ENCODE measurements at places on chromosomes 16 and 17.

DNA sequence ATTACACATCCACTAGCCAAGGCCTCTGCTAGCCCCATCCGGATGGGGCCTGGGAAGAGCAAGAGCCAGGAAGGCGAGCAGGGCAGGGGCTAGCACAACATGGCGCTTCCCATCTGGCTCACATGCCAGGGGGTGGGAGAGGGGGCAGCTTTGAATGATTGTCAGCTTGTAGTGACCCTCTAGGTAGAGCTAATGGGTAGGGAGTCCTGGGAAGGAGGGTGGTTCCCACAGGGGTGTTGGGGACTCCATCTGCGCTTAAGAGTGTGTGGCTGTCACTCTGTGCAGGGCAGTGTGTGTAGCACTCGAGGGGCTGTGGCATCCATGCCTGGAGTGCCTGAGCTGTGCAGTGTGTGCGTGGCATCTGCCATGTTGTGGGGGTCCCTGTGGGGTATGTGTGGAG is 24.5 kb downstream of the ARHGAP23 start:
- no peak for DNase-seq

- DNase-seq, result no peak
These were observed 70.2 kb downstream of the CCDC182 start for GRCh38 chr17:57674894-57675293.

GRCh38 chr17:37131669-37132611 is 183.2 kb downstream of the AATF start:
- no peak for DNase-seq

- no peak for DNase-seq
These were observed 65.1 kb upstream of the HAS3 start for GRCh38 chr16:69040144-69040909.

DNA sequence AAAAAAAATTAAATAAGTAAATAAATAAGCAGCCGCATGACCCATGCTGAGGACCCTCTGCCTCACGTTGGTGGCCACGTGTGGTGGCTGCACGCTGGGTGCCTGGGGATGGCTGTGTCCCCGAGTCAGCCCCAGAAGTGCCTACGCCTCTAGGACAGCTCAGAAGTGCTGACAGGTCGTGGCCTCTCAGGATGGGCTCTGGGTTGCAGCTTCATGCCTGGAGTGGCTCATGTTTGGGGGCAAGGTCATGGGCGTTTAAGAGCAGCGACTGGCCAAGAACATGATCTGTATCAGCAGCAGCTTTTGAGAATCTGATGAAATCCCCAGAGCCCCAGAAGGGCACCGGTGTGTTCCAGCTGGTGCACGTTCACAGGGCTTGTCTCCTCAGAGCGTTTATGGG is 26.8 kb upstream of the CAPN15 start:
- DNase-seq, result no peak

DNA sequence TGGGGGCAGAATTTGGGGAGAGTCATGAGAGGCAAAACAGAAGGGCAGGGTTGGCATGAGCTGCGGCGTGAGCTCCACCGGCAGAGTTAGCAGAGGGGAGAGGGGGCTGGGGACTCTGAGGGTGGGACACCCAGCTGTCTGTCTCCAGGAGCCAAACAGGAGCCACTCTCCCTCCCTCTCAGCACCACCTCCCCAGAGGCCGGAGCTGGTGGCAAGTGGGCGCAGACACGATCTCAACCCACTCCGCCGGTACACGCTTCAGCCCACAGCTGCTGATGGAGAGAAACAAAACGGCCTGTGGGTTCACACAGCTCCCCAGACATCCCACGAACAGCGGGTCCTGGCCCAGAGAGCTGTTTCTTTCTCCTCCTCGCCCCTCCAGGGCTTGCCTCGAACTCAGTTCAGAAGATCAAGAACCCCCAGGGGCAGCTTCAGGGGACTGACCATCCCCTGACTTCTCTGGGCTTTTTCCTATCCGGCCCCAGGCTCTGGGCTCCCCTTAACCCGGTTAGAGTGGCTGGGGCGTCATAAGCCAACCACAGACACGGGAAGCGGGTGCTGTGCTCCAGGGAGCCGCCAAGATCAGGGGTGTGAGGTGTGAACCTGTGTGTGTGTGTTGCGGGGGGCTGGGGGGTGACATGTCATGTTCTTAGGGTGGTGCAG is 7.6 kb downstream of the RHBDF2 start:
- DNase-seq, result no peak

DNA sequence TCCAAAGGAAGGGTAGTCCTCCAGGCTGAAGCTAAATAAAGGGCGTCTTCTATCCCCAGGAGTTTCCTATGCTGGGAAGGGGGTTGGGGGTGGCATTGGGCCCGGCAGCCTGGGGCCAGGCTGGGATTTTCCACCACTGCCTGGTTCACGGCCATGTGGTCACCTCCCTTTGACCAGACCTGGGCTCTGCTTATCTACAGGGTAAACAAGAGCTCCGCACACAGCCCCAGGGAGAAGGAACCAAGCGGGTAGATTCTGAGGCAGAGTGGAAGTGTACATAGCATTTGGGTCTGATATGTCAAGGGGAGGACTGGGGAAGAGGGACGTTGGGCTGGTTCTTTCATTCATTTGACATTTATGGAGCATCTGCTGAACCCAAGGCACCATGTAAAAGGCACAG is 27.2 kb upstream of the TMEM220 start:
- no peak for DNase-seq

- DNase-seq, result no peak
These were observed 3.9 kb upstream of the KCNH6 start for GRCh38 chr17:63519116-63519881.

DNA sequence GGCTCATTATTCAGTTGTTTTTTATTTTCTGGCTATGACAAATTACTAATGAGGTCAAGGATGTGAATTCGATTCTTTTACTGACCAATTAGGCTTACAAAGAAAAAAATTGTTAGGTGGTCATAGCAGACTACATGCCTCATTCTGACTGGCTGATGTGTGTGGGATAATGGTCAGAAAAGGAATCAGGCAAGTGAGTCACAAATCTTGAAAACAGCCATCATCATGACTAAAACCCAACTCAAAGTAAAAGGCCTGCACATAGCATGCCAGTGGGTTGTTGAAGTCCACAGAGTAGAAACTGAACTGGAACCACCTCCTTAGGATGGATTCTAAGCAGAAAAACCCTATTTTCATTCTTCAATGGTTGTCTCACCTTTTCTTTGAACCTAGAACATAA is 8.6 kb downstream of the RPGRIP1L start:
- DNase-seq, result no peak

GRCh38 chr16:86371083-86371803 is 139.1 kb upstream of the FOXF1 start:
- DNase-seq, result no peak

DNA sequence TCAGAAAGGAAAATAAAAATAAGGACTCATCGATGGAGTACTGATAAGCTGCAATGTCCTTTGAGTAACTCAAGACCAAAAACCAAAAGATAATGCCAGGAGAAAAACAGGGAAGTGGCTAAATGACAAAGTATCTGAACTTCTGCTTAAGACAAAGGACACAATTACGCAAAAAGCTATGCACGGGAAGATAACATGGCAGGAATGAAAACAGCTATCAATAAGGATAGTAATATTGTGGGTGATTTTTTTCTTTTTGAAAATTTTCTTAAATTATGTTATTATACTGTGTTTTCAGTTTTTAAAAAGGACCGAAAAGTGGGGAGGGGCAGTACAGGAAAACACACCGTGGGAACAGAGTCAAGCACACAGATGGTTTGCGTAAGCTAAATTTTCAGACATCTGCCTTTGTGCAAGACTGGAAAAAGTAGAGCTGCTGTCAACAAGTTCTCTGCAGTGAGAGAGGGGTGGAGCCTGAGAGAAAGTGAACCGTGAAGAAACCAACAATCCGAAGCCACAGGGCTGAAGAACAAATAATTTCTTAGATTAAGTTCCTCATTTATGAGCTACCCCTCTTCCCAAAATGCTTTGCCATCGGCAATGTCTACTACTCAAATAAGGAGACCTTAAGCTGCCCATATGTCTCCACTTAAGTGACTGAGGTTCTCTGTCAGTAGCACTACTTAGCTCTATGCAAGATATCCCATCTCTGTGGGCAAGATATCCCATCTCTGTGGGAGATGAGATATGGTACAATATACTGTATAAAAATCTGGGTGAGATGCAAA is 99.9 kb upstream of the CORO6 start:
- peak; percentile 53 for DNase-seq

- no peak for DNase-seq
These were observed 5.6 kb upstream of the PVALEF start for GRCh38 chr17:81159611-81160265.

- no peak for DNase-seq
These were observed 49.0 kb upstream of the ZCCHC14 start for GRCh38 chr16:87541872-87542234.

DNA sequence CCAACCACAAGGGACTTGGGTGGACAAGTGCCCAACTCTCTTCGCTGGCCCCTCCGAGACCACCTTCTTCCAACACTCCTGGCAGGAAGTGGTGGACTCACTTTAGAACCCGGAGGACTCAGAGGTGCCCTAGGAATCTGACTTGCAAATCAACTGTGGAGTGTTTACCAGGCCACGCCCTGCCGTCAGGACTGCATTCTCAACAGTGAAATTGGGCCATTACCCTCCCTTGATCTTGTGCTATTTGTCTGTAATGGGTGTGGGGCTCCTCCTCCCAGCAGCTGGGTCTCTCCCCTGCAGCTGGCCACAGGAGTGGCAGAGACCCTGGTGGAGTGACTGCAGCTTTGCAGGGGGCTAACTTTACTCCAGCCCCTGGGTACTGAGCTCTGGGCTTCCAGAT is 212.2 kb upstream of the RPL38 start:
- DNase-seq, result peak; percentile 58

DNA sequence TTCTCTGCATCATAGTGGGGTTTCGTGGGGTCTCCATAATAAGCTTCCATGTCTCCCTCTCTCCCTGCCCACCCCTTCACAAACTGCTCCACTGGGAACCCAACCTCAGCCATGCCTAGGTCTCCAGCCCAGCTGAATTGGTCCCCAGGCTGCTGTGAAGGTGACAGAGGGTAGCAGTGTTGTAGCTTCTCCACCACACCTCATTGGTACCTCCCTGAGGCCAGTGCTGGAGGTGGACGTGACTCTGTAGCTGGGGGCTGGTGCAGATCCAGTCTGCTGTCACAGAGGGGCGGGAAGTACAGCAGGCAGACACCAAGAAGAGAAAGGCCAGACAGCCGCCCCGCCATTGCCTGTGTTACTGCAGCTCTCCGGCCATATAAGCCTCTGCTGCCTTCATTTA is 82.1 kb downstream of the OR1D5 start:
- no peak for DNase-seq

- DNase-seq, result peak; percentile 98
These were observed at the start of gene SUPT4H1 for GRCh38 chr17:58351831-58352595. TSS of gene SUPT4H1 (minus strand) at chr17:58352201. CDS start at chr17:58352135, 66 bp downstream.

- DNase-seq, result no peak
These were observed 44.4 kb upstream of the ABCC11 start for GRCh38 chr16:48291754-48292153.

- no peak for DNase-seq
These were observed 46.0 kb upstream of the TBX2 start for GRCh38 chr17:61353615-61354014.

DNA sequence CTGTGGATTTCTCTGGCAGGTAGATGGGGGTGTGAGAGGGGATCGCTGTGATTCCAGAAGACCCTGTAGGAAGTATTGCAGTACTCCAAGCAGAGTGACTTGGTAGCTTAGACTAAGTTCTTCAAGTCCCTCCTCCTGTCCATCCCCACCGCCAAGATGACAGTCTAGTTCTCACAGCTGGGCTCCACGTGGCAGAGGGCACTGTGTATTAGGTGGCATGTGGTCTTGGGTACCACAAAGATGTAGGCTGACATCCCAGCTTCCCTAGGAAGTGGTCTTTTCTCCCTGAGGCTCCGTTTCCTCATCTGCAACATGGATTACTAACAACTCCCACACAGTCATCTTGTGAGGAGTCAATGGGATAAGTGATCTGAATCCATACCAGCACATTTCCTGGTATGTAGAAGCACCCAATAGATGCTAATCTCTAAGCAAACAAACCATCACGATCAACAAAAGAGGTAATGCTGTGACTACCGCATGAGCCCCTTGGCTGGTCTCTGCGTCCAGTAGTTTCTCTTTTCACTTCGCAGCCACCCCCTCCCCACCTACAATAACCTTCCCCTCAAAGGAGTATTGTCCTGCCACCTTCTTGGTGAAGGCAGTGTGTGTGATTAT is 349.1 kb upstream of the EEF2KMT start:
- no peak for DNase-seq

GRCh38 chr17:67571478-67571877 is 146.3 kb upstream of the NOL11 start:
- no peak for DNase-seq

- DNase-seq, result peak; percentile 89
These were observed 759 bp downstream of the ASPHD1 start for GRCh38 chr16:29900888-29901606.

DNA sequence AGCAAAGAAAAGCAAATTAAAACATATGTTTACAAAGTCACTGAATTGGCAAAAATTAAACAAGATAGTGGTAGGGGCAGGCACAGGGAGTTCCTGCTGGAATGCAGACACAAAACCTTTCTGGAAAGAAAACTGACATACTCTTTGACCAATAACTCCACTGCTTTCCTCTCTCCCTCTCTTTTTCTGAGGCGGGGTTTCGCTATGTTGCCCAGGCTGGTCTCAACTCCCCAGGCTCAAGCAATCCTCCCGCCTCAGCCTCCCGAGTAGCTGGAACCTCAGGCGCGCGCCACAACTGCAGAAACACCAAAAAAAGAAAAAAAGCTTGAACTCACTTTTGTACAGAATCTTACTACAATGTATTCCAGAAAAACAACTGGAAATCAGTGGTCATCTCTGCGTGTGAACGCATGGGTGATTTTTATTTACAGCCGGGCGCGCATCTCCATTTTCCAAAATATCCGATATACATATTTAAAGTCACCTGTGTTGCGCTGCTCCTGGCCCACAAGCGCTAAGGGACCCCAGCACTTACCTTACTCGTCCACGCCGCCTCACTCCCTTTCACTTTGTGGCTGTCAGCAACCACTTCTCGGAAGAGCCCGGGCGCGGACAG is 480 bp downstream of the TXNL4B start:
- peak; percentile 9 for DNase-seq

DNA sequence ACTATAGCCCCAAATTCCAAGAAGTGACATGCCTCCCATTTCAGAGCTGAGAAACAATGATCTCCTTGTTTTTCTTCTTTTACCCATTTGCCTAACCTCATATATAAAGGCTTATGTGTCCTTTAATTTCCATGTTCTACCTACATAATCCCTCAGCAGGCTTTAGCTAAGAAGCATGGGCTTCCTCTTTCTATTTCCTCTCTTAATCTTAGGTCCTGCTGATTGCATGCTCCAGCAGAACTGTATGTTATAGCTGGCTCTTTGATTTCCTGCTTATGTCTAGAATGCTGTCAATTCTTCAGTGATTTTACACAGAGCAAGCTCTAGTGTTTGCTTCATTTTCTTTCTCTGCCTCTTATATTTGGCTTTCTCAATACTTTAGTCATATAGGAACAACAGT is 151.7 kb upstream of the COX10 start:
- no peak for DNase-seq

GRCh38 chr17:35086931-35087573 is 23.5 kb upstream of the RFFL start:
- DNase-seq, result no peak
